ENCODE measurements at places on chromosomes 13 and 19.

DNA sequence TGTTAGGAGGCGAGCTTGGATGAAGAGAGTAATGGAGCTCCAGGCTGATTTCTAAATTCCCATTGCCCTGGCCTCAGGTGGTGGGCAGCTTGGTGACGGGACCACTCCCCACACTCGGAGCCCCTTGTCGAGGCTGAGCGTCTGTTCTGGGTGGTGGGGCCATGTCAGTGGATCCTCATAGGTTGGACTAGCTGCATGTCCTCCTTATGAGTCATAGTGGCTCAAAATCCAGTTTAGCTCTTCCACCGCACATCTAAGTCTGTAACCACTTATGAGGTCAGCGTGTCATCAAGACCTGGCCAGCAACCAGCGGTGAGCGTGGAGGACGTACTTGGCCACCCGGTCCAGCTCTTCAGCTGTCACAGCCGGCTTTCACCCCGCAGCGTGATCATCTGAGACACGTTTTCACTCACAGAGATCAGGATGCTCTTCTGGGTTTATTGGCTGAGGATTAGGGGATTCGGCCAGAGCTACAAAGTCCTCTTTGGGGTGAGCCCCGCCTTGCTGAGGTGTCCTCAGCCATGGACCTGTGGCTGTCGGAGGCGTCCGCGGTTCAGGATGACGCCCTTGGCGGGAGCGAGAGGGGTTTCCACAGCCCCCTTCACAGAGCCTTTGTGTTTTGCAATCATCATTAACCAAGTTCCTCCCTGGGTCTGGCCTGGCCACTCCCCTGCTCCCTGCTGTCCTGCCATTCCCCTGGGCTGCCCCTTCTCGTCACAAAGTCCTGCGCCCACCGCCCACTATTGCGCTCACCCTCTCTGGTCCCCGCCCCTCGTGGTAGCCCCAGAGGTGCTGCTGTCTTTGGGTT, 41.9 kb downstream of the ADPRHL1 start:
- no peak for DNase-seq

DNA sequence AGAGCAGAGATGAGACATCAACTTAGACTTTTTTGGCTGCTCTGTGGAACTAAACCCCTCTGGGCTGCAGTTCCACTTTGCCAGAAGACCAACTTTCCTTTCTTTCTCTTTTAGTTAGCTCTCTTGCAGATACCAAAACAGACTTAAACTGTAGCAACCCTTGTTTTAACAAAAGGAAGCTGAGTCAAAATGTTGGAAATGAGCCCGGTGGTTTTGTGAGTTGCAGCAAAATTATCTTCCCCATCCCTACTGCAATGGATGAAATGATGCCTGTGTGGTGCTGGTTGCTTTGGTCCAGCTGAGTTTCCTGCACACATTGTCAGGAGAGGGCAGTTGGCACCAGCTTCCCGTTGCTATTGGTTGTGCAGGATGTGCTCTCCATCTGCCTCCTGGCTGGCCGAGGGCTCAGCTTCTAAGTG, 115.3 kb downstream of the LRCH1 start:
- DNase-seq, result no peak

- DNase-seq, result no peak
Observed at GRCh38 chr13:29832761-29833298, 17.6 kb downstream of the UBL3 start.

GRCh38 chr19:40974633-40975037, 16.4 kb upstream of the CYP2B6 start:
- DNase-seq, result peak; percentile 81

- DNase-seq, result no peak
Observed at GRCh38 chr13:67803118-67803517, 573.0 kb upstream of the PCDH9 start.

DNA sequence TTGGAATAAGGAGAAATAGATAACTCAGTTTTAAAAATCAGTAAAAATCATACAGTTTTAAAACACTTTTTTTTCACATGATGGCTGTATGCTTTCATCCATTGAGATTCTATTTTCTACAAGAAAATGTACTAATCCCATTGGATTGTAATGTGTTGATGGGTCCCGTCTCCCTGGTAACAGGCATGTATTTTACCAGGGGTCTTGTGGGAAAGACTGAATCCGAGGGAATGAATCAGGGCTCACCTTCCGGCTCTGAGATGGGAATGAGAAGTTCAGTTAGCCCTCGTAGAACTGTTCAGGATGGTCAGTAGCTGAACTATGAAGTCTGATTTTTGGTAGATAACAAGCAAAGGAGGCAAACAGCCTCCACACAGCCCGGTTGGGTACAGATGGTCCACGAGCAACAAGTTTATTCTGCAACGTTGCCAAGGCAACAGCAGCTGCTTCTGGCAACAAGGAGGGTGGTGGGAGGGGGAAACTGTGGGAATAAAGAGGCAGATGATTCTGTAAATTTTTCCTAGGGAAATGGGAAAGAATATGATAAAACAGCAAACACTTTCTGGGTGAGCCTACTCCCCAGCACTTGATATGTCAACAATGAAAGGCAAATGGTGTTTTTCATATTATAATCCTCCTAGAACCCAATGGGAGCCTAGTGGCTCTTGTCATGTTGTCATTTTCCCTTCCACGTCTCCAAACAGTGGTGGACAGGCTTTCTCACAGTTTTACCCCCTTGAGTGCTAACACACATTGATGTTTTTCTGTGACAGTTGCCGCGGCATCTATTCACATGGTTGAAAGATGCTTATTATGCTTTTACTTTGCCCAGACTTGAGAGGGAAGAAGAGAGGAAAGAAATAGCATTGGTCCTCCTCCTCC, 12.4 kb upstream of the SIAH3 start:
- no peak for DNase-seq

- DNase-seq, result no peak
Observed at GRCh38 chr19:44617110-44617880, 3.9 kb downstream of the IGSF23 start.

DNA sequence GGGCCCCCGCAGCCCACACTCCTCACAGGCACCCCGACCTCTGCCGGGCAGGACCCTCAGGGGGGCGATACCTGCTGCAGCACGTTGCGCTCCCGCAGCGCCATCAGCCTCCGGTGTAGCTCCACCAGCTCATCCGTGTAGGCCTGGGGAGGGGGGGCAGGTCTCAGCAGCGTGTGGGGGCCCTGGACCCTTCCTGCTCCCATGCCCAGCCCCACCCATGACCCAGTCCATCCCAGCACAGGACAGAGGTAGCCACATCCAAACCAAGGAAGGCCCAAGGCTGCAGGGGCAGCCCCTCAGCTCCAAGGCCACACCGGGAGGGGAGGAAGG, 66.5 kb downstream of the MLLT1 start:
- no peak for DNase-seq

DNA sequence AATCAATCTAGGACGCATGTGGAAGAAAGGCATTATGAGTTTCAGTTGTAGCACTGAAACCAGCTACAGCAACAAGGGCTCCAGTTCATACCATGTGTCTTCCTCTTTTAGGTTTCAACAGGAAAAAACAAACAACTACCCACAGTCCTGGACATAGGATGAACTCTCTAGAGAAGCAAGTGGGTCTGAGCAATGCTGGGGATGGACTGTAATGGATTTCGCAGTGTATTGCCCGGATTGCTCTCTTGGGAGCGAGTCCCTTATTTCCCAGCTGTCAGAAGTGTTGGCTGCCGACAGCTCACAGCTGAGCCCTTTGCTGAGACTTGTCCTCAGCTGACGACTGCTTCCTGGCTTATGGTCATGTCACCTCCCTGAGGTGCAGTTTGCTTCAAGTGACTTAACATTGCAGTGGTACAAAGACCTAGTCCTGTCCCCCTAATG, 12.1 kb upstream of the MYCBP2 start:
- no peak for DNase-seq

- DNase-seq, result no peak
Observed at GRCh38 chr19:42124386-42124901, 7.8 kb downstream of the POU2F2 start.

DNA sequence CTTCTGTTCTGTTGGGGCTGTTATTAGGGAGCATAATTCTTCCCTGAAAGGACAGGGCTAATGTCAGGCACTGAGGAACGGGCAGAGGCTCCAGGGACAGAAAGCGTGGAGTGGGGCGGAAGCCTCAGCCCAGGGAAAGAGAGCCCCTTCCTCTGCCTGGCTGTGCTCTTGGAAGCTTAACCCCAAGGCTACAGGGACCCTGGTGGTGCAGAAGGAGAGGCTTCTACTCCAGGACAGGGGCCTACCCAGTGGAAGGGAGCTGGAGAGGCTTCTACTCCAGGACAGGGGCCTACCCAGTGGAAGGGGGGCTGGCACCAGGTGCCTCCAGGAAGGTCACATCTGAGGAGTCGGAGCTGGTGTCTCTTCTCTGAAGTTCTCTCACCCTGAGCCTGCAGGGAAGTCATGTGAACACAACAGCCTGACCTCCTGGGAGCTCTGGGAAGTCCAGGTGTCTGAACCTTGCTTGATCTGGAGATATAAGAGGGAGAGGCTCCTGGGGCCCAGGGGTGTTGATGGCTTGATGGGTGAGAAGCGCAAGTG, 159.5 kb upstream of the SOX1 start:
- DNase-seq, result no peak

GRCh38 chr19:48477067-48477685, 8.0 kb downstream of the CYTH2 start:
- no peak for DNase-seq

GRCh38 chr19:35006342-35006998, 6.3 kb downstream of the GRAMD1A start:
- DNase-seq, result no peak

- no peak for DNase-seq
Observed at GRCh38 chr19:55365964-55366363, 2.9 kb upstream of the GARIN5B start.

GRCh38 chr13:92187378-92187989, 789.1 kb downstream of the GPC5 start:
- peak; percentile 24 for DNase-seq
